Suprapubic skin (tissue), 4 donors: ENCODE measurements at places on chromosomes 16 and 17.

- DNase-seq, result no peak
These were observed 659.2 kb upstream of the SOX9 start for GRCh38 chr17:71461498-71462169.

- DNase-seq, result no peak
These were observed 214.2 kb downstream of the STX8 start for GRCh38 chr17:9361188-9361955.

DNA sequence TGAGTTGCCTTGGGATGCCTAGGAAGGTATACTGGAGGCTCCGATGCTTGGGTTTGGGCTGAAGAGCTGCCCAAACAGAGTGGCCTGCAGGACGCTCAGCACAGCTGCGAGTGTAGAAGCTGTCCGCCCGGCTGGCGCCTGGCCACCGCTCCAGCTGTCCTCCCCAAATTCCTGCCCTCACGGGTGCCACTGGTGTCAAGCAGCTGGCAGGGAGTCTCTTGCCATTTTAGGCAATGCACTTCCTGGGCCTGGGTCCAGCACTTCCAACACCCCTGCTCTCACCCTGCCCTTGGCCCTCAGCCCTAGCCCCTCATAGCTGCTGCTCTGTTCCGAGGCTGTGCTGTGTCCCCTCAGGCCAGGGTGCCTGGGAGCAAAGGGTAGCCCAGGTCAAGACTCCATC is 5.2 kb upstream of the PKMYT1 start:
- DNase-seq, result no peak

GRCh38 chr16:3458278-3458851 is 14.9 kb downstream of the NAA60 start:
- DNase-seq, result no peak

- no peak for DNase-seq
These were observed 324.0 kb downstream of the MAF start for GRCh38 chr16:79276501-79276900.

- no peak for DNase-seq
These were observed 3.0 kb downstream of the PDILT start for GRCh38 chr16:20401475-20402016.

- no peak for DNase-seq
These were observed 50.7 kb upstream of the USP7 start for GRCh38 chr16:9014389-9014788.

- no peak for DNase-seq
These were observed 4.4 kb downstream of the UBALD1 start for GRCh38 chr16:4610011-4611005.

DNA sequence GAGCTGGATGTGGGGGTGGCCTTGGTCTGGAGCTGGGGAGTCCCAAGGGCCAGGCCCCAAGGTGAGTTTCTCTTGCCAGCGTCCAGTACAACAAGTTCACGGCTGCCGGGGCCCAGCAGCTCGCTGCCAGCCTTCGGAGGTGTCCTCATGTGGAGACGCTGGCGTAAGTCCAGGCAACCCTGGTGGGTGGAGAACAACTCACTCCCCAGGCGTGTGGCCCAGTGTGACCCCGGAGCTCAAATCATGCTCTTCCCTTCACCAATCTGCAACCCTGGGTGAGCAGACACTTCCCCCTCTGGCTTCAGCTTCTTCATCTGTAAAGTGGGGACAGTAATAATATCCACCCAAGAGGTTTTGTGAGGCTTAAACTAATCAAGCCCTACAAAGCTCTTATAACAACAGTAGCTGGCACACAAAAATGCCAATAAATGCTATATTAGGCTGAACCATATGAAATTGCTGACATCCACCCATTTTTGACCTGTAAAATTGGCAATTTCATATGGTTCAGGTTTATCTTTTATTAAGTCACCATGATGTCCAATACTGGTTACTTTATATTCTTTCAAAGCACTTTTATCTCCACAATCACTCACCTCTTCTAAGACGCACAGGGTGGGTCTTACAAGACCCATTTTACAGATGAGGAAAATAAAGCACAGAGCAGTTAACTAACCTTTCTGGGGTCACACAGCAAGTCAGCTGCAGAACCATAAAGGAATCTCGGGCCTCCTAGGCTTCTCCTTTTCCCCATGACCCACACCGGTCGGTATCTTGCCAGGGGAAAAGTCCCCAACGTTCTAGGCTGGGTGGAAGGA is 19.7 kb downstream of the DEXI start:
- no peak for DNase-seq

DNA sequence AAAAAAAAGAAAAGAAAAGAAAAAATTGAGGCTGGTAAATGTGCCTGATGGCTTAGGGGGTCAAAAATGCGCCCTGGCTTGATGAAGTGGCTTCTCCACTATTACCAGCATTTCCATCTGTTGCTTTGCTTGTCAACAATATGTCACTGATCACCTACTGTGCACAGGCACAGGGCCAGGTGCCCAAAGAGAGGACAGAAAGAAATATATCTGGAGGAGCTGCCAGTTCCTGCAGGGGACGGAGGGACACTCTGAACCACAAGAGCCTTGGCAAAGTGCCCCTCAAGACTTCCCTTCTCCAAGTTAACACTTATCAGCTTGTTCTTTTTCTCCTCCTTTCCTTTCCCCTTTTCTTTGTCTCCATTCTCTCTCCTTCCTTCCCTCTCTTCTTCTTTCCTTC is 34.7 kb downstream of the GINS3 start:
- DNase-seq, result no peak
